ENCODE measurements at places on chromosomes 2 and 18. TPM values are rescaled to one million over a fixed set of nuclear protein-coding genes. Genes with fewer than 3 reads are reported as not detected.

GRCh38 chr2:9693646-9694045 is 62.8 kb upstream of the YWHAQ start:
- DNase-seq, result no peak

GRCh38 chr2:73028841-73029240 is 42.7 kb downstream of the SFXN5 start:
- DNase-seq, result no peak

DNA sequence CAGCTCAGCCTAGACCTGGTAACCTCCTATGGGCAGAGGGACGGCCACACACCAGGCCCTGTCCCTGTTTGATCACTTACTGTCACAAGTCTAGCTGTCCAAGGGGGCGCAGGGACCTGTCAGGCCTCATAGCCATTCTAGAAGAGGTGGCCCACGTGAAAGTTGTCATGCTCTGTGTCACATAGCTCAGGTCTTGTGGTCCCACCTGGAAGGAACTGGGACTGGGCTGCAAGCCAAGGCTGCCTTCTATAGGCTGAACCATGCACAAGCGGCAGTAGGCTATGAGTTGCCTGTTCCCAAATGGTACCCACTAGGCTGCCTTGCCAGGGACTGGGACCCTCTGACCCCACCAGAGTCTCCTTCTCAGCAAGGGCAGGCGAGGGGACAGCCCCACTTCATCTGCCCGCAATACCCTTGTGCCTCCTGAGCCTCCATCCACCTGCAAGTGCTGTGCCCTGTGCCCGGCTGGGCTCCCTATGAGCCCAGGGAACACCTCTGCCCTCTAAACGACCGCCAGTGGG is 177.5 kb downstream of the ANAPC1 start:
- DNase-seq, result no peak

DNA sequence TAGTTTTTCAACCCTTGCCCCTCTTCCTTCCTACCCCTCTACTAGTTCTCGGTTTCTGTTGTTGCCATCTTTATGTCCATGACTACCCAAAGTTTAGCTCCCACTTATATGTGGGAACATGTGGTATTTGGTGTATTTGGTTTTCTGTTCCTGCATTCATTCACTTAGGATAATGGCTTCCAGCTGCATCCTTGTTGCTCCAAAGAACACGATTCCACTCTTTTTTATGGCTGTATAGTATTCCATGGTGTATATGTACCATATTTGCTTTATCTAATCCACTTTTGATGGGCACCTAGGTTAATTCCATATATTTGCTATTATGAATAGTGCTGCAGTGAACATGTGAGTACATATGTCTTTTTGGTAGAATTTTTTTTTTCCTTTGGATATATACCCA is 20.6 kb upstream of the DSC1 start:
- no peak for DNase-seq

GRCh38 chr18:56273541-56274219 is 364.7 kb downstream of the TXNL1 start:
- no peak for DNase-seq

GRCh38 chr2:224612578-224612977 is 27.4 kb upstream of the CUL3 start:
- no peak for DNase-seq

GRCh38 chr2:141957321-141957720 is 173.5 kb downstream of the LRP1B start:
- DNase-seq, result no peak

DNA sequence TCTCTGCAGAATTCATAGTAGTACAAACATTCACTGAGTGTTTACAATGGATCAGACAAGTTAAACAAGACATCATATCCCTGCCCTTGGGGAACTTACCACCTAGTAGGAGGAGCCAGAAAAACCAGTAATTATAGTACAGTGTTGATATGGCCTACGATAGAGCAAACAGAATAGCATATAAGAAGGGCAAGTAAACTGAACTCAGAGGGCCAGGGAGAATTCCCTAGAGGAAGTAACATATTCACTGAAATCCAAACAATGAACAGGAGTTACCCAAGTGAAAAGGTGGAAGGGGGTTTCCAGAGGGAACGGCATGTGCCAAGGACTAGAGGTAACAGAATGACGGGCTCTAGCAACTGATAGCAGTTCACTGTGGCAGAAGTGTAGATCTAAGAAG is 34.1 kb downstream of the NHEJ1 start:
- DNase-seq, result no peak

DNA sequence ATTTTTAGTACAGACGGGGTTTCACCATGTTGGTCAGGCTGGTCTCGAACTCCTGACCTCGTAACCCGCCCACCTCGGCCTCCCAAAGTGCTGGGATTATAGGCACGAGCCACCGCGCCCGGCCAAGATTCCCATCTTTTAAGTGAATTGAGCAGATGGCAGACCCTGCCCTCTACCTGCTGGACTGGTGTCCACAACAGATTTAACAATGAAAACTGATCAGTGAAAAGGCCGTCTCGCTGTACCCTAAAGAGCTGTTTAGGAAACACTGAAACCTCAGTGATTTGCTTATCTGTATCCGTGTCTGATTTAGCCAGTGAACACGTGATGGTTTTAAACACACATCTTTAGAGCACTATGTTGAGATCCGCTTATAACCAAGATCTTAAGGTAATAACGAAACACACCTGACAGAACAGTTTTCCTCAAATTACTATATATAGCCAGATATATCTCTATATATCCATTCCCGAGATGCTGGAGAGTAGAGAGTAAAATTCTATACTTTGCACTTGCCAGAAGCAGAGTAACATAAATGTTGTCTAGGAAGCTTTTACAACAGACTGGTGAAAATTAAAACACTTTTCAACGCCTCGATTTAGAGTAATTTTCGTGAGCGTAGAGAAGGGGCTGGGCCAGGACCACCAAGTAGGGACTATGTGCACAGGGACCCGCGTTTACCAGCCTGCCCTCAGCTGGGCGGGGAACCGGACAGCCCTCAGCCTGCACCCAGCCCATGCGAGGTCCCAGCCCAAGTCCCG is 594 bp downstream of the FAM161A start:
- no peak for DNase-seq

DNA sequence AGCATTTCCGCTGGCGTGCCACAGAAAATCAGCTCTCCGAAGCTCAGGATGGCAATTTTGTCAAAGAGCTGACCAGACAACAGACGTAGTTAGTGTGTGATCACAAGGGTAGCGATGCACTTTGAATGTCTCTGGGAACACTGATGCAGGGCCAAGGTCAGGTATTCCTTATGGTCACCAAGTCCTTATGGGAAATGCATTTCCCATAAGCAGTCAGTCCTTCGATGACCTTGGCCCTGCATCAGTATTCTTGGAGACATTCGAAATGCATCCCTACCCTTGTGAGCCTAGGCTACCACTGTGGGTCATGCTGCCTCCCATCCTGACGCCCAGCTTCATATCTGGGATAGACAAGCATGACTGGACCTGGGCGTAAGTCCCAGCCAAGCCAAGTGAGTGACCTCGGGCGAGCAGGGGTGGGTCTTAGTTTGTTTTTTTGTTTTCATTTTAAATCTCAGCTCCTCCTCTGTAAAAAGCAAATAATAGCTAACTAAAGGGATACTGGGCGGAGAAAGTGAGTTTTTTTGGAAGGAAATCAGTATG is 13.6 kb downstream of the ABCG5 start:
- DNase-seq, result no peak

DNA sequence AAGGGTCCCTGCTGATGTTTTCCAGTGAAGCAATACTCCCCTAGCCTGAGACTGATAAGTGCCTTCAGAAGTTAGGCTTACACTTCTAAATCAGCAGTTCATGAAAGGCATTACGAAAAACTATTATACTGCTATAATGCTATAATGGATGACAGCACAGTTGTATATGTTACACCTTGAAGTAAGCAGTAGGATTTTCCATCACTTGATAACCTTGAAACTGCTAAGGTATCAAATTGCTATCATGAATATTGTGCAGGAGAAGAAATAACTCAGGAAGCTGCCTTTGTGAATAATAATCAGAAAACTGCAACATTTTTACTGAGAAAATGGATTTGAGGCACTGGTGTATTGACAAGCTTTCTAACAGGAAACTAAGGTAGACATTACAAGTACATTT is 142.3 kb downstream of the HNMT start:
- DNase-seq, result no peak

DNA sequence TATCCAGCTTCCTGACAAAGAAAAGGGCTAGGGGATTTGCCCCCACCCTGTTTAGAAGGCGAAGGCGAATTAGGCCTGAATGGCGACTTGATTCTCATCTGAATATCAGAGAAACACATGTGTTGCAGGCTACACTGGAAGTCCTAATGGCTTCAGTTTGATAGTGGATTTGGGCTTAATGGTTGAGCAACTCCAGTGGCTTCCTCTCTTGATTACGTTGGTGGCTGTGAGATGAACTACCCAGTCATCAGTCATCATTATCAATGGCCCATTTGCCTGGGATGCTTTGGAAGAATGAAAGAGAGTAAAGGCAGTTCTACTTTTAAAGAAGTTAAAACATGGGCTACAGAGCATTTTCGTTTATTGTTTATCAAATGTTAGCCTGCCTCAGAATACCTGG is 60.9 kb upstream of the IL1R1 start:
- DNase-seq, result no peak

GRCh38 chr2:101827246-101827645 is 129.7 kb downstream of the MAP4K4 start:
- DNase-seq, result no peak

Gene DTNB
- 18.3 TPM for total RNA-seq

Gene APLF
- 6.8 TPM for total RNA-seq

Gene DSG2
- not detected for total RNA-seq

Gene MERTK
- not detected for total RNA-seq

Gene SAG
- total RNA-seq, result 0.04 TPM

Gene UBXN4
- 107 TPM for total RNA-seq

Gene LINC00305
- total RNA-seq, result not detected

Measured in activated B cell treated with CpG ODN at 0.5 μM for 24 hours (primary cell).